ENCODE measurements at places on chromosomes 7 and 10.

- no peak for DNase-seq
These were observed 1.0 kb upstream of the NPFFR1 start for GRCh38 chr10:70284542-70285475.

- DNase-seq: no peak
These were observed 24.9 kb upstream of the AMPH start for GRCh38 chr7:38655833-38656774.

- no peak for DNase-seq
These were observed 12.3 kb downstream of the SH3PXD2A start for GRCh38 chr10:103843045-103843444.

DNA sequence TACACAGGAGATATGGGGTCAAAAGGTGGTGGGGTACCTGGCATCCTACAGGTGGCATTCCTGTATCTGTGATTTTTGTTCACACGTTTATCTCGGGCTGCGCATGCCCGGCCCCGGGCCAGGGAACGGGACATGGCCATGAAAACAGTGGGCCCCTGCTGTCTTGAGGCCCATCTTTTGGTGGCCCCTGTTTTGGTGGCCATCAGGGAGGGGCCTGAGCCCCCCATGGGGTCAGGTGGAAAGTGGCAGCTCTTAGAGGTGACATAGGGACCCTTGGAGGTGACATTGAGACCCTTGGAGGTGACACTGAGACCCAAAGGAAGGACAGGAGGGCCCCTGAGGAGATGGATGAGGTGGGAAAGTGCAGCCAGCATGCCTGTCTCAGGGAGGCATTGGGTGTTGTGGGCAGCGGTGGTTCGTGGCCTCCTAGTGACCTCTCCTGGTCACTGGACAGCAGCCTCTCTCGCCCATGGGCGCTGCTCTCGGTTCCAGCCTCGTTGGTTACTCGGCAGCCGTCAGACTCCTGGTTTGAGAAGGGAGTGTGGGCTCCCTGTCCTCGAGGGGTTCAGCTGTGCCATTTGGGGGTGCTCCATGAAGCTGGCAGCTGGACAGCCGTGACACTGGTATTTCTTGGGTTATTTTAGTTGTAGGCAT lies 39.9 kb downstream of the INPP5A start:
- no peak for DNase-seq

GRCh38 chr7:151366880-151367222 lies 25.2 kb downstream of the NUB1 start:
- DNase-seq: no peak

DNA sequence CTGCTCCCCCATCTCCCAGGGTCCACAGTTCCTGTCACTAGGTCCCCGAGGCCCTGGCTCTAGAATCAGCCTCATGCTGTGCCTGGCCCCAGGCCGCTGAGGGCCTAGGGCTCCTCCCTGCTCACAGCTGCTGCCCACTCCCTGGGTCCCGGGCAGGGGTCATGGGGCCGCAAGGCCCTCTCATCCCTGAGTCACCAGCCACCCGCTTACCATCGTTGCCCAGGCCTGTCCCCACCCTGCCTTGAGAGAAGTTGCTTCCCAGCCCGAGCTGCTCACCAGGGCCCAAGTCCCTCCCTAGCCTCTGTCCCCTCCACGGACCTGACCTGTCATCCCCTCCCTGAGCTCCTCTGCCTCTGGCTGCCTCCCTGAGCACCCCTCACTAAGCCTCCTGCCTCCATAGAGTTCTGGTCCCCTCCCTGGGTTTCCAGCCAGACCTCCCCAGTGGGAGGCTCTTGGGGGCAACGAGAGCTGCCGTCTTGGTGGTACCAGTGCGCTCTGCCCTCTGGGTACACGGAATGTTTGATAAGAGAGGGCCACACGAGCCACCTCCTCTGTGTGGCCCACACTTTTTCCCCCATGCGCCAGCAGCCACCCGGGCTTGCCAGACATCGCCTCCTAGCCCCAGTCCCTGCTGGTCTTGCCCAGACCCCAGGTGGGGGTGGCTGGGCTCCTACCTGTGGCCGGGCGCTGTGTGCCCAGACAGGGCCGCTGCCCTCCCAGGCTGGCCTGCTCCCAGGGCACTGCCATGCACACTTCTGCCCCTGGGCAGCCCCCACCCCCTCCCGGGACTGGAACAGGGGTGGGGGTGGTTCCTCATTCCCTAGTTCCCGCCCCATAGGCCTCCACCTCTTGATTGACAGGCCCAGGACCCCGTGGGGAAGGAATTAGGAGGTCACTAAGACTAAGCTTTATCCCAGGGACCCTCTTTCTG lies 21.3 kb downstream of the MLXIPL start:
- DNase-seq: no peak

GRCh38 chr10:58326967-58327381 lies 7.8 kb upstream of the UBE2D1 start:
- DNase-seq: peak; percentile 67

DNA sequence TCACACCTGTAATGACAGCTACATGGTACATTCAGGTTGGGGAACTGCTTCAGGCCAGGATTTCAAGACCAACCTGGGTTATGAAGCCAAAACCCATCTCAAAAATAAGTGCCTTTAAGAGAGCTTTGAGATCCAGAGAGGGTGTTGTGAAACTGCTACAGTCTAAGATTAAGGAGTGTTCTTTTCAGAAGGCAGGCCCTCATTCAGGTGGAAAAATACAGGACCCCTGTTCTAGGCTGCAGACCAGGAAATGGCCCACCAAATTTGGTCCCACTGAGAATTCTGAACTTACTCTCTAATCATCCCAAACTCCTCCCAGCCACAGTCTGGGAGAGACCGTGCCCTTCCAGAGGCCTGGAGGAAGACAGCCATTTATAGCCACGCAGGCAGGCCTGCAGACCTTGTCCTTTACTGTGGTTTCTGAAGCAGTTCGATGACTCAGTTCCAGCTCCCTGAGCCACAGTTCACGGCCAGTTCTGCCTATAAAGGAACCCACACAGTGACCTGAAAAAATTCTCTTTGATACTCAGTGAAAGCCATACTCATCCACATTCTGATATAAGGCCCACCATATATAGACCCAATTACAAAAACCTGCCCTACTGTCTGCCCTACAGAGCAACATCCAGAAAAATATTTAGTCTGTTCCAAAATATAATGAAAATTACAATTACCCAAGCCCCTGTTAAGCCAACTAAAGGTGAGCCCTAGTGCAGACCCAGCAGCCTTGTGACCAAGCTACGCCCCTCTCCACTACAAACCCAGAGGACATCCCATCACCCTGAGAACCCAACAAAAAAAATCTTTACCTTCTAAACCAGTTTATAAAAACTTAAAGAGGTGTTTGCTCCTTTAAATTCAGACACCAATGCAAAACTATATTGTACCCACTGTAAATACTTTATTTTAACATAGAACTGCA lies 21.2 kb downstream of the ZNF680 start:
- no peak for DNase-seq

GRCh38 chr7:2617325-2617905 lies 14.4 kb upstream of the TTYH3 start:
- no peak for DNase-seq

DNA sequence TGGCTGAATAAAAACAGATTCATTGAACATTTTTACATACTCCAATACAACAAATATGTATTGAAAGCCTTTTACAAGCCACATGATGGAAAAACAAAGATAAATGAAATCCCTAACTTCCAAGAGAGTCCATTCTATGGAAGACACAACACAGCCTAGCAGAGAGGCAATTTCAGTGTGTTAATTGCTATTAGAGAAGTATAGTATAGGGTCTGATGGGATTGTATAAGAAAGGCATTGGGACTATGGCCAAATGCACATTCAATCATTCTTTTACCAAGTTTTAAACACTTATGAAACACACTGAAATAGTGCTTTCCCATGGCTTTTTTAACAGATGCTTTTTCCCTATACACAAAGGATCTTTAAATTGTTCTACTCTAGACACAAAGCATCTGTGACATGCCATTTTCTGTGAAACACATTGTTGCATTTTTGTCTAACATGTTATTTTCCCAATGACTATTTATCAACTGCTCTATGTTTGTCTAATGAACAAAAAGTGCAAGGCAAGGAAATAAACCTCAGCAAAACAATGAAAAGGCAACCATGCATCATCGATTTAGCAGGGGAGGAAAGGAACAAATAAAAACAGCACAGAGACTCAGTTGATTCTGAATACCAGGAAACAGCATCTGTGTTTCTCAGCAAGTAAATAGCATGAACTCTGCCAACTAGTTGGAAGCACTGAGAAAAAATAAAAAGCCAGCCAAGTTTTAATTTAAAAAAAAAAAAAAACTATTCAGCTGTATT lies 42.4 kb upstream of the PHYHIPL start:
- no peak for DNase-seq

DNA sequence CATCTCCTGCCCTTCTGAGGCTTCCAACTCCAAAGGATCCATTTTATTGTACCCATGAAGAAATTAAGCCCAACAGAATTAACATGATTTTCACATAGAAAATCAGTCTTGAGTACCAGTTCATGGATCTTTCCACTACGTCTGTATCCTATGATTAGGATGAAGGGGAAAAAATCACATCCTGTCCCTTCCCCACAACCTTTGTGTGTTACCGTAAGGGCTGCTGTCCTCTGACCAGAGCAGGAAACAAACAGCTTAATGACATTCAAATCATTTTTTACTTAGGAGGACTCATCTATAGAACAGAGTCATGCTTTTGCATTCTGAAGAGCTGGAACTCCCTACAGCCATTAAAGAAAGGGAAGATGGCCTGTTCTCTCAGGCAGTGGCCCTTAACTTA lies 241.5 kb downstream of the DYNC1I1 start:
- DNase-seq: no peak

DNA sequence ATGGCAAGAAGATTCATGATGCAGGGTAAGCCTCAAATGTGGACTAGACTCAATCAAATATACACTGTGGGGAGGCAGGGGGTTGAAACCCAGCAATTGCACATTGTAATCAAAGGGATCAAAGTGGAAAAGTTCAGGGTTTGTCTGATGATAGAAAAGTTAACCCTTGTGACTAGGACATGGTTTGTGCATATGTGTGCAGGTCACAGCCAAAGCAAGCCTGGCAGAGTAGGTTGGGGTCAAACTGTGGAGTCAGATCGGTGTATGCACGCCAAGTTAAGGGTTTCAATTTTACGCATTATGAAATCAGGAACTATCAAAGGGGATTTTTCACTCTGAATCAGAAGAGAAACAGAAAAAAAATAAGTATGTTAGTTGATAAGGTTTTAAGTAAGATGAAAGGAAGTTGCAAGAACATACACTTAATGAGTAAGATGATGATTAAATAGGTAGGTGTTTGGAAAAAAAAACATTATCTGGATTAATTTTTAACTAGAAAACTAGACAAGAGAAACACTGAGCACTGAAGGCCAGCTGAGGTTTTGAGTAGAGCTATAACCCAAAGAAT lies 188.3 kb downstream of the DGKB start:
- DNase-seq: no peak

DNA sequence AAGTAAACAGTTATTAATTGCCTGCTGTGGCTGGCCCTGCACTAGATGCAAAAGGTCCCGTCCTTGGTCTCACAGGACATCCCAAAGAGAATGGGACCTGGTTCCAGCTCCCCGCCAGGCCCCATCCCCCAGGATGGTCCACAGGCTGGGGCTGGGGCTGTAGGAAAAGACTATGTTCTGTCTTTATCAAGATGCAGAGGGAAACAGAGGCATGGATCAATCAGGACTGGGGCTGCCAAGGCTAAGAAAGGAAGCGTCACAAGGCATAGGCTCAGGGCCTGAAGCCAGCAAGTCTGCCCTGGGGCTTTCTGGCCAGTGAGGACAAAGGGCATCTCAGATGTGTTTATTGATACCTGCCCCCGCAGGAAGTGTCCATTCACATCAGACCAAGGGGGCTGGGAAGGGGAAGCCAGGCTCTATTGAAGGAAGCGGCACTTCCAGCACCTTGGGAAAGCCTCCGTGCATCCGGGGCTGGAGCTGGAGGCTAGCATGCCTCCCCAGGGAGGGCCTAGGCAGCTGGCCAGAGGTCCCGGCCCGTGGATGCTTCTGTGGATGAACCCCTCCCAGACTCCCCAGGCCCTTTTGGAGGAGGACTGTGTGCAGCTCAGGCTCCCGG lies 5.8 kb downstream of the VSIR start:
- no peak for DNase-seq

DNA sequence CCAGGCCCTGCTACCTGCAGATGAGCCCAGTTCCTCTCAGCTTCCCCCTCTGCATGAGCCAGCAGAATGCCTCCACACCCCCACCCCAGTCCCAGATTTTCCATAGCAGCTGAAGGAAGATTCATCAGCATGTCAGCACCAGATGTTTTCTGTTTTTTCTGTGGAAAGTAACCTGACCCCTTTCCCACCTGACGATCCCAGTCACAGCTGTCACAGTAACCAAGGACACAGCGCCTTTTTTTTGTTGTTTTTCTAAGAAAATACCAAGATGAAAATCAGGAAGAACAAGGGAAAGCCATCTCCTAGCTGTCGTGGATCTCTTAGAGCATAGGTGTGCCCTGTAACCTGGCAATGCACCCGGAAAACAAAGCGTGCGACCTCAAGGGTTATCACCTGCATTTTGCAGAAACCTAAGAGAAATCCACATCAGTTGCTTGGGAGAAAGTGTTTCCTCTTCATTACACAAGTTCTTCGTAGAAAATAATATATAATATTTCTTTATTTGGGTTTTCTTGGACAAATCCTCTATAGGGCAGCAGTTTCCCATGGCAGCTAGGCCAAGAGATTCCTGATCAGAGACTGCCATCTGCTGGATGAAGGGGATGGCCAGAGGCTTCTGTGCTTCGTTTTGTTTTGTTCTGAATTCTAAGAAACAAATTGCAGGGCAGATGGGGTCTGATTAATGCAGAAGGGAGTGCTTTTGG lies 401.9 kb downstream of the TNS3 start:
- DNase-seq: peak; percentile 52

GRCh38 chr7:96388620-96389383 lies 66.9 kb upstream of the SLC25A13 start:
- no peak for DNase-seq

DNA sequence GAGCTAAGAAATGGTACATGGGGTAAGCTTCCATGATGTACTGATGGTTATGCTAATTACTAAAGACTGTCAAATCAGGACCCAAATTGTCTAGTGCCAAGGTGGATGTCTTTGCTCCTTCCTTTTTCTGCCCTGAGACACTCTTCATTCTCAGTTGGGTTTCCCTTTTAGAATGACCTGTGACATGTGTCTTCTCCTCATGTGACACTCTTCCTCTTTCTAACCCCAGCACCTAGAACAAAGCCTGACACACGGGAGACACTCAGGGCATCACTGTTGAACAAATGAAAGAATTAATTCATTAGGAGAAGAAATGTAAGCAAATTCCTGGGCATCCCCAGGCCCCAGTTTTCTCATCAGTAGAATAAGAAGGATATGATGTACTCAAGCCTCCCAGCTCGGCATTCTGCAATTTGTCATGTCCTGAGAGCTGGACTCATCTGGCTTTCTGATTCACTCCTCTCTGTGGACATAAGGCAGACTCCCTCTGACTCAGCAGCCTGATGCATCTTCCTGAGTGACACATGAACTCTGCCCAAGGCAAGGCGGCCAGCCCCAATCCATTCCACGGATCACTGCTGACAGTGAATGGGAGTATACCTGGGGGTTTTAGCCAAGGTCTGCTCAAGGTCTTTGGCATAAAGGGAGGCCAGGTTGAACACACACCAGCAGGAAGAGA lies 473.8 kb downstream of the KCNMA1 start:
- no peak for DNase-seq

GRCh38 chr7:128938544-128939074 lies 882 bp downstream of the IRF5 start:
- DNase-seq: no peak

Data from H9 (cell line).